AG09319 (cell line): ENCODE measurements at places on chromosomes 5 and 9.

DNA sequence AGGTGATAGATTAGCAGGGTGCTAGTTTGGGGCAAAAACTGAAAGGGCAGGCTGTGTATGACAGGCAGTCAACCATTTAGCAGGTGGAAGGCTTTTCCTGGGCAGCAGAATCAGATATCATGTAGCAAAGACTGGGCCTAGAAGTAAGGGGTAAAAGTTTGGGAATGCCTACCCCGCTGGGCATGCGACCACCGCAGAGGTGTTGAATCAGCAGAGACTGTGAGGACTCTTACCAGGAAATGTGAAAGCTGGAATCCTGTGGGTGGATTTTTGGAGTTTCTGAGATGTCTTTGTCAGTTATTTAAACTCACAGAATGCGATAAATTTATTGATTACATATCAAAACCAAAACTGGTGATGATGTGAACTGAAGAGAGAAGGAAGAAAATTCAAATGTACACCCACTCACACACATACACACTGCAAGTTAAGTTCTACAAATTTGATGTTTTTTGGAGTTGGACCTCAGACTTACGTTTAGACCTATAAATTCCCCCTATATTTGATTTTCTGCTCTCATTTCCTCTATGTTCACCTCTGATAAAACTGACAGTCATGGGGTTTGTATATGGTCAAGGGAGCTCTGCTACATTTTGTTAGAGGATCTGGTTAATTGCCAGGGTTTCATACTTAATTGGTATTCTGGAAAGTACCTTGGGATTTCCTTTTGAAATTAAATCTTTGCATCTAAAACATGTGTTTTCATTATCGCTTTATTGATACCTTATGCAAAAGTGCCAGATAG lies 333.6 kb downstream of the CSNK1G3 start:
- no peak for DNase-seq

DNA sequence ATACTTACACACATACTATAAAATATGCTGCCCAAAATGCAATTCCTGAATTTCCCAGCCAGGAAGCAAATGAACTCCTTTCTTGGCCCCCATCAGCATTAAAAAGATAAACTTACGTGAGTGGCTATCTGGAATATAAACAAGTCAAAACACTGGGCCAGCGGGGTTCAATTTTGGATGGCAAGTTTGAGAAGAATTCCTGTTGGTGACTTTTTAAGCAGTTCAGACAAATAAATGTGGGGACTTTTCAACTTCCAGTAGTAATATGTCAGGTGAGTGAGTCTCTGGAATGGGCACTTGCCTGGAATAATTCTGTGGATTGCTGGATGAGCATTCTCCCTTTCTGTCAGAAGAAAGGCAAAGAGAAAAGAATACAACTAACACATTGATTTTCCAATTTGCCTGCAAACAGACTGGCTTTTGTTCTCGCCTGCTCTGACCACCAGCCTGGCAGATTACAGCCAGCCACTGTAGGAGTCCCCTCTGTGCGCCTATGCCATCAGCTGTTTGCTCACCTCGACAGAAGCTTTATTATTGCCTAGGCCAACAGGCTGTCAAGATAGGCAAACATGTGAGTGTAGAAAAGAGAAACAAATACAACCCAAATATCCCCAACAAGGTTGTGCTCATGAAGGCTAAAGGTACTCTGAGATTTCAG lies 78.6 kb downstream of the MRPS27 start:
- no peak for DNase-seq

DNA sequence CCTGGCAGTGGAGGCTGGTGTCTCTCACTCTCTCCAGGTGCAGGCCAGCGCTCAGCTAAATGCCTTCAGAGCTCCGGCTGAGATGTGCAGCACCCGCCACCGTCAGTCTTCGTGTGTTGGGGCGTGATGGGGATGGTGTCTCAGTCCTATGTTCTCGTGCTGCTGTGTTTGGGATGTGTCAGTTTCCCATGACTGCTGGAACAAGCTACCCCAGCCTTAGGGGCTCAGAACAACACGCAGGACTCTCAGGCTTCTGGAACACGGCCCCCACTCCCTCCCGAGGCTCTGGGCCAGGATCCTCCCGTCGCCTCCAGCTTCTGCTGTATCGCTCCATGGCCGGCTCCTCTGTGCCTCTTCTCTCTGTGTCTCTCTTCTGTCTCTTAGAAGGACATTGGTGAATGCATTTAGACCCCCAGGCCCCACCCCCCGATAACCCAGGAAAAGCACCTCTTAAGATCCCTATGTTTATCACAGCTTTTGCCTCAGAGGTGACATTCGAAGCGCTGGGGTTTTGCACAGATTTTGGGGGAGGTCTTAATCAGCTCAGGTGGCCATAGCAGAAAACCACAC lies 9.6 kb upstream of the CEP72 start:
- DNase-seq = no peak

GRCh38 chr5:136020383-136021015 lies 8.3 kb upstream of the TGFBI start:
- DNase-seq = peak; percentile 93

- DNase-seq = peak; percentile 25
Measured at GRCh38 chr9:115883467-115884329, 269.9 kb upstream of the PAPPA start.

GRCh38 chr5:38776149-38776896 lies 69.5 kb upstream of the OSMR start:
- DNase-seq = no peak

GRCh38 chr5:77379558-77380061 lies 112.5 kb downstream of the WDR41 start:
- DNase-seq = no peak

GRCh38 chr9:128787659-128788058 lies 606 bp downstream of the TBC1D13 start:
- no peak for DNase-seq

GRCh38 chr9:95574176-95574575 lies 57.4 kb upstream of the PTCH1 start:
- no peak for DNase-seq

DNA sequence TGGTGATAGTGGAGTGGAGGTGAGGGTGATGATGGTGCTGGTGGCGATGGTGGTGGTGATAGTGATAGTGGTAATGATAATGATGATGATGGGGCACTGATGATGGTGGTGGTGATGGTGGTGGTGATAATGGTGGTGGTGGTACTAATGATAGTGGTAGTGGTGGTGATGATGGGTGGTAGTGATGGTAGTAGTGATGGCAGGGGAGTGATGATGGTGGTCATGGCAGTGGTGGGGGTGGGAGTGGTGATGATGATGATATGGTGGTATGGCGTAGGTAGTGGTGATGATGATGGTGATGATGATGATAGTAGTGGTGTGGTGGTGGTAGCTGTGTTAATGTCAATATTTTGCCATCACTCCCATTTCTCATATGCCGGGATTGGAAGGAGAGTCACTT lies 44.5 kb upstream of the ORM1 start:
- DNase-seq = no peak

- DNase-seq = no peak
Measured at GRCh38 chr5:120155873-120156272, 308.2 kb upstream of the PRR16 start.

DNA sequence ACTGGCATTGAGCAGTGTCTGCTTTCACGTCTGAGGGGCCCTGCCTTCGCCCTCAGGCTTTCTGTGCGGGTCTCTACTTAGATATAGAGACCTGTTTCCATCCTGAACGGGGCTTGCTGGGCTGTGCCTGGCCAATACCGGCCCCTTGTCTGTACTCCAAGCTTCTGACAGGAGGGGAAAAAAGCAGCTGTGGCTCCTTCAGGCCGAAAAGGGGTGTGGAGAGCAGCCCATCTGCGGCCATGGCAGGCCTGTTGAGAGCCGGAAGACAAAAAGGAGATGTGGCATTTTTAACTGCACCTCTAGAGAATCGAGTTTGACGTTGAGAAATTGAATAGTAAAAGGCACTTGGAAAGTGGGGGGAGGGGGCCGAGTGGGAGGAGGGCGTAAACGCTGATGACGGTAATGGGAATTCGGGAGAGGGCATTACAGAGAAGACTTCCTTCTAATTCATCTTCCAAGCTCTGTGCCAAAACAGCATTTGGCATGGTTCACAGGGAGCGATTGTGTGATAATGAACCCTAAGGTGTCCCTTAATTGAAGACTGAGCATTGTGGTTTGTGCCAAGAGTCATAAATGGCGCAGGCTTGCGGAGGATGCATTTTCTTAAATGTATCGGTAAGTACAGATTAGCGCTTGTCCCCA lies 25.1 kb upstream of the PRDM12 start:
- DNase-seq = no peak

- DNase-seq = no peak
Measured at GRCh38 chr9:7333719-7334118, 465.9 kb downstream of the DMAC1 start.

- DNase-seq = no peak
Measured at GRCh38 chr9:37221489-37222106, 101.2 kb downstream of the ZCCHC7 start.

DNA sequence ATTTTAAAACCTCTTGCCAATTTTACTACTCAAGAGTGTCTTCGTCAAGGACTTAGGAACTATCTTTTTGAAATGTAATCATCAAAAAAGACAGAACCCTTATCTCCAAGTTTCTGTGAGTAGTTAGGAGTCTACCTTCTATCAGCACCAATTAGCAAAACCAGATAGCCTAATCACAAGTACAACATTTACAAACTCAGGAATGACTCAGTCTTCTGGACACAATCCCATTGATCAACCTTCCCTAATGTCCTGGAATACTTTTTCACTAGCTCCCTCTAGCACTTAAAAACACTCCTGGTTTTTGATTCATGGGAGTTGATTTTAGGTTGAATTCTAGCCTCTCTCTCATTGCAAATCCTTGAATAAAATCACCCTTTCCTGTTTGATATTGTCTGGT lies 680.7 kb downstream of the PRR16 start:
- no peak for DNase-seq
